ENCODE measurements at places on chromosomes 13 and 19.

DNA sequence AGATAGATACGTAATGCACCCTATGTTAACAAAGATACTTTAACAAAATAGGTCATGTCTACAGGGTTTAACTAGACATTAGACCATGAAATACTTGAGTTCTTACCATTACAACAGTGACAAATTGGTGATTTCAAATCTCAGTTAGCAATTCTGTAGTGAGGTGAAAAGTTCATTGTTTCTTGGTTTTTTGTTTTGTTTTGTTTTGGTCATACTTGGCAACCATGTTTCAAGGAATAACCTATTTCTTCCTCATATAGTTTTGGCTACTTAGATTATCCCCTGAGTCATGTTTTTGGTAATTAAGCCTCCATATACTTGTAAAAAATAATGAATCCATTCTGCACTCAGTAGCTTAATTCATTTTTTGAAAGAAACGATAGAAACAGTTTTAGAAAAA is 1200.4 kb downstream of the DIAPH3 start:
- no peak for DNase-seq

DNA sequence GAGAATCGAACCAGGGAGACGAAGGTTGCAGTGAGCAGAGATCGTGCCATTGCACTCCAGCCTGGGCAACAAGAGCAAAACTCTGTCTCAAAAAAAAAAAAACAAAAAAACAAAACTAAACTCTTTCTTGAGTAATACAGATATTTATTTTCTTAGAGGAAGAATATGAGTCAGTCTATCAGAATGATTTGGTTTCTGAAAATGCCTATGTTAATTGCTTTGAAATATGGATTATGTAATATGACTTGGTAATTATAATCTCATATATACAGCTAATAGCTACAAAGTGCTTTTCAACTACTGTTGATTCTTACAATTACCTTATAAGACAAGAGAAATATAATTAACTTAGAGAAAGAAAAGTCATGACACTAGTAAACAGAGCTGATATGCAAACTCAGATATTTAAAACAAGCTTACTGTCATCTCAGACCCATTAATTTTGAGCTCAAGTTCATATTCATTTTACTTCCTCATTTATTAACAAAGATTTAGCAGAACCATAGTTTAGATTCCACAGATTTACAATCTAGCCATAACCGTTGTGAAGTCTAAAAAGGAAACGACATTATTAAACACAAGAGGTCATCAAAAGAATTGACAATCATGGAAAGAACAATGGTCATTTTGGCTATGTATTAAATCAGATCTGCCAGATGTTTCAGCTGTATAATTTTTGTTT is 88.0 kb downstream of the TBC1D4 start:
- DNase-seq = peak; percentile 54

GRCh38 chr19:49637821-49638738 is 1.9 kb downstream of the RRAS start:
- no peak for DNase-seq

DNA sequence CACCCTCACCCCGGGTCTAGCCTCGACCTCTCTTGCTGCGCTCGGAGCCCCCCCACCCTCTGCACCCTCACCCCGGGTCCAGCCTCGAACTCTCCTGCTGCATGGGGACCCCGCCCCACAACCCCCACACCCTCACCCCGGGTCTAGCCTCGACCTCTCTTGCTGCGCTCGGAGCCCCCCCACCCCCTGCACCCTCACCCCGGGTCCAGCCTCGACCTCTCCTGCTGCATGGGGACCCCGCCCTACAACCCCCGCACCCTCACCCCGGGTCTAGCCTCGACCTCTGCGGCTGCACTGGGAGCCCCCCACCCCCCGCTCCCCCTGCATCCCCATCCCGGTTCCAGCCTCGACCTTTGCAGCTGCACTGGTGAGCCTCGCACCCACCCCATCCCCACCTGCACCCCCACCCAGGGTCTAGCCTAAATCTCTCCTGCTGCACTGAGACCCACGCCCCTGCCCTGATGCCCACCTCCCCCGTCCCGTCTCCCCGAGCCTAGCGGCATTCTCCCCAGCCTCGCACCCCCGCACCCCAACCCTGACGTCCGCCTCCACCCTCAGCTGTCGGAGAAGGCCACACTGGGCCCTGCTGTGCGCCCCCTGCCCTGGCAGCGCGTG is 1.8 kb downstream of the CFD start:
- no peak for DNase-seq

GRCh38 chr13:78602561-78603239 is 652 bp downstream of the POU4F1 start:
- no peak for DNase-seq

DNA sequence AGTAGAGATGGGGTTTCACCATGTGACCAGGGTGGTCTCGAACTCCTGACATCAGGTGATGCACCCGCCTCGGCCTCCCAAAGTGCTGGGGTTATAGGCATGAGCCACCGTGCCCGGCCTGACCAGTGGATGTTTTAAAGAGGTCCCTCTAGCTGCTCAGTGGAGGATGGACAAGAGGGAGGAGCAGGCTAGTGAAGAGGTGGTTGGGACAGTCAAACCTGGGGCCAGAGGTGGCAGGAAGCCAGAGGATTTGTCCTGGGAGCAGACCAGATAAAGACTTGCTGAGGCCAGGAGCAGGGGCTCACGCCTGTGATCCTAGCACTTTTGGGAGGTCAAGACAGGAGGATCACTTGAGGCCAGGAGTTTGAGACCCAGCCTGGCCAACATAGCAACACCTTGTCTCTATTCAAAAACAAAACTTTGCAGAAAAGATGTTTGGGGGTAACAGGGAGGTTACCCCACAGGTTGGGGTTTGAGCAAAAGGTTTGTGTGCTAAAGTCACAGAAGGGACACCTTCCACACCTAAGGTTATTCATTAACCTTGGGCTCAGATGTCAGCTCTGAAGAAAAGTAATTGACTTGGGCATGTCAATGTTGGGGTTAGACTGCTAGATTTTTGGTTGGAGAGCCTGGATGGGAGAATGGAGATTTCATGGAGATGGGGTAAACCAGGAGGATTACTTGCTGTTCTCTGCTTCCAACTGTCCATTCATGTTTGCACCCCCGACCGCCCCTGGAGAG is 9.0 kb downstream of the BCAM start:
- DNase-seq = no peak

DNA sequence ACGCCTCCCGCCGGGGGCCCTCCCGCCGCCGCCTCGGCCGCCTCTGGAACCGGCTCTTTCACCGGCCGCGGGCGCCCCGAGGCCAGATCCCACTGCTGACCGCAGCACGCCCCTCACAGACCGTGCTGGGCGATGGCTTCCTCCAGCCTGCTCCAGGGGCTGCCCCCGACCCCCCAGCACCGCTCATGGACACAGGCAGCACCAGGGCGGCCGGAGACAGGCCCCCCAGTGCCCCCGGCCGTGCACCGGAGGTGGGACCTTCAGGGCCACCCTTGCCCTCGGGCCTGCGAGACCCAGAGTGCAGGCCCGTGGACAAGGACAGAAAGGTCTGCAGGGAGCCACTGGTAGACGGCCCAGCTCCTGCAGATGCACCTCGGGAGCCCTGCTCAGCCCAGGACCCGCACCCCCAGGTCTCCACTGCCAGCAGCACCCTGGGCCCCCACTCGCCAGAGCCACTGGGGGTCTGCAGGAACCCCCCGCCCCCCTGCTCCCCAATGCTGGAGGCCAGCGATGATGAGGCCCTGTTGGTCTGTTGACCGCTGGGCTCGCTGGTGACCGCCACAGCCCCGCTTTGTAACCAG is 13.0 kb downstream of the LRP3 start:
- no peak for DNase-seq

DNA sequence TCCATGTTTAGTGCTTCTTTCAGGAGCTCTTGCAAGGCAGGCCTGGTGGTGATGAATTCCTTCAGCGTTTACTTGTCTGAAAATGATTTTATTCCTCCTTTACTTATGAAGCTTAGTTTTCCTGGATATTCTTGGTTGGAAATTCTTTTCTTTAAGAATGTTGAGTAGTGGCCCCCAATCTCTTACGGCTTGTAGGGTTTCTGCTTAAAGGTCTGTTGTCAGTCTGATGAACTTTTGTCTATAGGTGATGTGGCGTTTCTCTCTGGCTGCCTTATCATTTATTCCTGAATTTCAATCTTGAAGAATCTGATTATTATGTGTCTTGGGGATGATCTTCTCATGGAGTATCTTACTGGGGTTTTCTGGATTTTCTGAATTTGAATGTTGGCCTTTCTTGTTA is 26.0 kb downstream of the ZNF430 start:
- DNase-seq = no peak

DNA sequence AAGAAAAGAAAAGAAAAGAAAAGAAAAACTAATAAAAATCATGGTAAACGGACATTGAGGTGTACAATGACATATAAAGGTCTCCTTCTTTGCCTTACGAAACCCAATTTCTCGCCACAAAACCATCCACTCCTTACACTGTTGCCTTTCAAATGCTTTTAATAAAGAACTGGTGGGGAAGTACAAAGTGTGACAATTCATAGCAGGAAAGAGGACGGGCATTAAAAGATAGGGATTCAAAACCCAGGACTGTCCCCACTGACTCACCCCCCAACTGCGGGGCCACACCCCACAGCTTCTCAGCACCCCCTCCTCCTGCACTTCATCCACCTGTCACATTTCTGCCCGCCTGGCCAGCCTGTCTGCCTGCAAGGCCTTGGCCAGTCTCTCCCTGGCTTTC is 2.4 kb downstream of the MBD3L2B start:
- DNase-seq = no peak

GRCh38 chr19:51786646-51787494 is 8.1 kb upstream of the FPR3 start:
- DNase-seq = no peak

GRCh38 chr13:29883941-29884518 is 33.6 kb upstream of the UBL3 start:
- DNase-seq = no peak
